ENCODE measurements at places on chromosomes 7 and 10.

DNA sequence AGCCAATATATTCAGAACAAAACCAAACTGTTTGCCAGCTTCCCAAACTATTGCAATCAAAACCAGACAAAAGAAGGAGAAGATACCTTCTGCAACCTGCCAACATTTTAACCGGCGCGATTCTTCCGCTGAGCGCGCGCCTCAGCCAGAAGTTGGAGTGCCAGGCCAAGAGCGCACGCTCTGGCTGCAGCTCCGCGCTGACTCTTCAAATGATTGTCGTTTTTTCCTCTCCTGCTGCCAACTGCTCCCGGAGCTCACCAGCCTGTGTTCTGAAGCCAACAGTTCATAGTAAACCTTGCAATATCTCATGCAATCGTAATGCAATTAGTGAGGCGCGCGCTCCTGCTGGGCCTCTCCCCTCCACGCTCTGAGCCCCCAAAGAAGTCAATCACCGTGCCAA is 259.7 kb upstream of the MGMT start:
- DNase-seq = no peak

DNA sequence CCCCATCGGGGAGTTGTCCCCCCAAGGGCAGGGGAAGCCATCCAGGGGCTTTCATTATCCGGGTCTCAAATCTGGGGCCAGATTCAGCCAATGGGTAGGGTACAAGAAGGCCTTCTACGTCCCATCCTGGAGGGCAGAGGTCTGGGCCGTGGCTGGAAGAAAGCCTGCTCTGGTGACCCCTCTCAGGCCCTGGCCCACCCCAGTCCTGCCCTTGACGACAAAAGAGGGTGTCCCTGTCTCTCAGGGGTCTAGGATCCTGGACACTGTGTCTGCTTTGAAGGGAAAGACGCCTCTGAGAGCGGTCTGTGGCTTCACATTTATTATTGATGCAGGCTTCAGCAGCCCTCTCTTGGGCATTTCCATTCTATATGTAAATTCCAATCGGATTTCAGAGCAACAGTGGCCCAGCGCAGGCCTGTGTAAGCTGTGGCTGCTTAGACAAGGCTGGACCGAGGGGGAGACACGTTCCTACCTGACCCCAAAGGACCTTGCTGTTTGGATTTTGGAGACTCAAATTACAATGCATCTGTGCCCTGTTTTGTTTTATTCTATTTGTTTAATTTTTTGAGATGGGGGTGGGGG is 83.2 kb upstream of the BAIAP2L1 start:
- no peak for DNase-seq

GRCh38 chr7:148433521-148434180 is 156.9 kb upstream of the C7orf33 start:
- DNase-seq = no peak

- no peak for DNase-seq
Measured at GRCh38 chr10:131573707-131574106, 262.2 kb upstream of the TCERG1L start.

DNA sequence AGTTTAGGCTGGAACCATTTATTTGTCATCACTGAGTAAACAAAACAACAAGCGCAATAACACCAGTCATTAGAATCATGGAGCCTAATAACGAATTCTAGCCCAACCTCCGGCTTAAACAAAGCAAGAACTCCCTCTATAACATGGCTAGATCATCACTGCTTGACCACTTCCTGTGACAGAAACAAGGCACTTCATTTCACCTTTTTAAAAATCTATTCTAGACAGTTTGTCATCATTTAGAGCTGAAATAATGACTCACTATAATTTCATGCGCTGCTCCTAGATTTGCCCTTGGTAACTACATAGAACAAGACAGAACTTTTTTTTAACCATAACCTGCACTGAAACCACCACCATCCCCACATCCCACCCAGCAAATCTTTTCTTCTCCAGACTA is 81.3 kb downstream of the OSBPL3 start:
- DNase-seq = no peak

DNA sequence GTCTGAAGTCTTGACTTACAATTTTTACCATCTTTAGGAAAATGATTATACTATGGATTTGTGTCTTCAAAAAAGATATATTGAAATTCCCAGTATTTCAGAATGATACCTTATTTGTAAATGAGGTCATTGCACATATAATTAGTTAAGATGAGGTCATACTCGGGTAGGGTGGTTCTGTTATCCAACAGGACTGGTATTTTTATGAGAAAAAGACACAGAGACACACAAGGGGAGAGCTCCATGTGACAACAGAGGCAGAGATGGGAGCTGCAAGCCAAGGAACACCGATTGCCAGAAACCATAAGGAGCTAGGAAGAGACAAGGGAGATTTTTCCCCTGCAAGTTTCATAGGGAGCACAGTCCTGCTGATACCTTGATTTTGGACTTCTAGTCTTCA is 356.9 kb downstream of the ARL4A start:
- DNase-seq = no peak

- DNase-seq = no peak
Measured at GRCh38 chr7:81031243-81031642, 112.4 kb upstream of the SEMA3C start.

- no peak for DNase-seq
Measured at GRCh38 chr10:72077275-72077990, 10.9 kb downstream of the SPOCK2 start.

- no peak for DNase-seq
Measured at GRCh38 chr7:132709971-132710567, 133.8 kb upstream of the PLXNA4 start.

DNA sequence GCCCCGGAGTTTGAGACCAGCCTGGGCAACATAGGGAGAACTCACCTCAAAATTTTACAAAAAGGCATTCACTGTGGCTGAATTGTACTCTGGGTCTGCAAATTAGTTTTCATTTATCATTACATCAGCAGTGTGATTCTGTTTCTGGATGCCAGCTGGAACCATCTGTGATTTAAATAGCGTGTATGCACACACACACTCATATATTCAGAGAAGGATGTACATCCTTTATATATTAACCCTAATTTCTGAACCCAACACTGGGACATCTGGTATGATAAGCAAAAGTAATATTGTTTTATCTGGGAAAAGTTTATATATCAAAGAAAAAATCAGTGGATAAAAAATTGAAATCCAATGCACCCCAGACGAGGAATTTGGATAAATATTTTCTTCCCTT is 33.8 kb upstream of the LYZL1 start:
- DNase-seq = no peak

DNA sequence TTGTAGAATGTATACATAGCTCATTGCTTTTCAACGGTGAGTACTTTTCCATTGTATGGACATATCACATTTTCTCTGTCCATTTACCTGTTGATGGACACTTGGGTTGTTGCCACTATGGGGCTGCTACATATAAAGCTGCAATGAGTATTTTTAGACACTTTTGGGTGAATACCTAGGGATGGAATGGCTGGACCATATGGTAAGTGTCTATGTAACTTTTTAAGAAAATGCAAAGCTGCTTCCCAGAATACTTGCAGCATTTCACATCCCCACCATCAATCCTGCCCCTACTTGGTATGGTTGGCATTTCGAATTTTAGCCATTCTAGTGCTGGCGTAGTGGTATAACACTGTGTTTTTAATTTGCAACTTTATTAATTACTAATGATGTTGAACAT is 274.6 kb downstream of the TNS3 start:
- DNase-seq = no peak

GRCh38 chr7:28165961-28166955 is 14.3 kb downstream of the JAZF1 start:
- no peak for DNase-seq

DNA sequence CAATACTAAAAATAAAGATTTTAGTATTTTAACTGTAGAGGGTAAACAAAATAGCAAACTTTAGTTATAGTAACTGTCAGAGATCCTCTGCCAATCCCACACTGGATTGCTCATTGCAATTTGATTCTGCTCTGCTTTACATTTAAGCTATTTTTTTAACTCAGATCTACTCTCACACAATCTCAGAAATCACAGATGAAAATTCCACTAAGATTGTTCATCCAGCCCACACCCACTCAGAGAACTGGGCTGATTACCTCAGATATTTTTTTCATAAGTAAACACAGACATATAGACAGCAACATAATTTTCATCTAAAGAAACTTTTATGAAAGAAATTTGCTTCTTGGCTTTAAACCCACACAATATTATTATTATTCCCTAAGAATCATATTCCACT is 7.0 kb downstream of the OSBPL3 start:
- DNase-seq = no peak

GRCh38 chr7:92150450-92151017 is 16.3 kb upstream of the CYP51A1 start:
- no peak for DNase-seq

- no peak for DNase-seq
Measured at GRCh38 chr10:101570428-101571270, 17.4 kb downstream of the POLL start.

GRCh38 chr7:24907311-24907886 is 72.6 kb downstream of the OSBPL3 start:
- peak; percentile 43 for DNase-seq

GRCh38 chr10:96341219-96342182 is 17.3 kb downstream of the OPALIN start:
- DNase-seq = no peak

GRCh38 chr10:62632071-62632809 is 172.3 kb upstream of the ADO start:
- peak; percentile 67 for DNase-seq

- DNase-seq = no peak
Measured at GRCh38 chr7:22663357-22663718, 63.7 kb upstream of the IL6 start.

DNA sequence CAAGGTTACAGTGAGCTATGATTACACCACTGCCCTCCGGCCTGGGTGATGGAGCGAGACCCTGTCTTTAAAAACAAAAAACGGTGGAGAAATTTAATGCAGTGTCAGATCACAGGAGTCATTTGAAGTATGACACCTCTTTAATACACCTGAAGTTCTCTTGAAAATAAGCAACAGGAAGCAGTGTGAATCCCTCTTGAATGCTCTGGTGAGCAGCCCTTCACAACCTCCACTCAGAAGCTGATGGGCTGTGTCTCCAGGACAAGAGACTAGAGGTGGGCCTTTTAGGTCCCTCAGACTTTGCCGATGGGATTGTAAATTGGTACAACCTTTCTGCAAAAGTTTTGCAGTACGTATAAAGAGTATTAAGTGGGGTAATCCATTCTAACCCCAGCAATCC is 50.1 kb downstream of the CYP26A1 start:
- no peak for DNase-seq

DNA sequence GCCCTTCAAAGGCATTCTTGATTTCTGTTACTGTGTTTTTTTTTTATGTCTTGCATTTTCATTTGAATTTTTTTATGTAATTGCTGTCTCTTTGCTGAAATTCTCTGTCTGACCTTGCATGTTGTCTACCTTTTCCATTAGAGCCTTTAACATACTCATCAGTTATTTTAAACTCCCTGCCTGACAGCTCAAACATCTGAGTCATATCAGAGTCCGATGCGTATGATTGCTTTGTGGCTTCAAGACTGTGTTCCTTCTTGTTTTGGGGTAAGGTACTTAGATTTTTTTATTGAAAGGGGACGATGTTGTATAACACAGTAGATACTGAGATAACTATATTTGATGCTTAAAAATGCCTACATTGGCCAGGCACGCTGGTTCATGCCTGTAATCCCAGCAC is 9.7 kb upstream of the TARP start:
- no peak for DNase-seq

DNA sequence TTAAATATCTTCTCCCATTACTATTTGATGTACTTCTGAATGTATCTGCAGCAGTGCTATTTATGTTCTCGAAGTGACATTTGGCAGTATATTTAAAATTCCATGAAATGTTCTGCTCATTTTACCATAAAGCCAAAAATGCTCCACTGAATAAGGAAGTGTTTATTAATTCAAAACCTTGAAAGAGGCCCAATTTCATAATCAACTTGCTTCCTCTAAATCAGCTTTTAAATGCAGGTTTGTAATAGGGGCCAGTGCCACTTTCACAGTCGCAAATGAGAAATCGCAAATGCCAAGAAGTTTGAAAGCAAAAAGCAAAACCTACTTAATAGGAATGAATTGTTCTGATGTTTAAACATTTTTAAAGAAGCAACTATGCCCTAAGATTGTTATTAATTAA is 11.4 kb downstream of the NHLRC2 start:
- DNase-seq = no peak

- DNase-seq = no peak
Measured at GRCh38 chr10:46069771-46070463, 23.8 kb upstream of the MSMB start.

DNA sequence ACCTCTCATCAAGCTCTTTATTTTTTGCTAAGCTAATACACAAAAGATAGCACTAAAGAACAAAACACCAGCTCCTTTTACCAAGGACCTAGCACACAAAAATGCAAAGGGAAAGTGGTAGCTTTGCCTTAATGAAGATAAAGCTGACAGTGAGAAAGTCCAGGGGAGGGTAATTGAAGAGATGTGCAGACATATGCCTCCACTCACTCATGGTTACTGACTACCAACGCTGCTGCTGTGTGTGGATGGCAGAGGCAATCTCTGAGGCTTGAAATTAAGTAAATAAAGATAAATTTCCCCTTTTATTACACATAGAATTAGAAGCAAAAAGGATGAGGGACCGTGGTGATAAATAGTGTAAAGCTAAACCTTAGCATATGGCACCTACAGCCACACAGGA is 87.0 kb downstream of the HGF start:
- no peak for DNase-seq

GRCh38 chr7:85285527-85285926 is 98.7 kb upstream of the SEMA3D start:
- no peak for DNase-seq

DNA sequence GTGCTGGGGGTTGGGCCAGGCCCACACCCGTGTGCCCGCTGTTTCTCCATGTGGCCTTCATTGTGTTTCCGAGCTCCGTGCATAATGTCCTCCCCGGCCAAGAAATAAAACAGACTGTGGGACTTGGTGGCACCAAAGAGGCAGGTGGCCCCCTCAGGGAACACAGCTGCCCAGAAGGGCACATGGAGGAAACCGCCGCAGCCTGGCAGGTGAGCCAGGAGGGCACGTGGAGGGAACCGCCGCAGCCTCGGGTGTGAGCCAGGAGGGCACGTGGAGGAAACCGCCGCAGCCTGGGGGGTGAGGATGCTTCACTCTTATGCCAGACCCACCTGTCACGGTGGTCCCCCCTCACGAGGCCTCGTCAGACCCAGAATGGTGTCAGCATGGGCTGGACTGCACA is 288.7 kb downstream of the WDR37 start:
- DNase-seq = no peak

GRCh38 chr7:158784270-158784669 is 45.0 kb downstream of the ESYT2 start:
- DNase-seq = no peak
